ENCODE measurements at places on chromosomes 2 and 18.

DNA sequence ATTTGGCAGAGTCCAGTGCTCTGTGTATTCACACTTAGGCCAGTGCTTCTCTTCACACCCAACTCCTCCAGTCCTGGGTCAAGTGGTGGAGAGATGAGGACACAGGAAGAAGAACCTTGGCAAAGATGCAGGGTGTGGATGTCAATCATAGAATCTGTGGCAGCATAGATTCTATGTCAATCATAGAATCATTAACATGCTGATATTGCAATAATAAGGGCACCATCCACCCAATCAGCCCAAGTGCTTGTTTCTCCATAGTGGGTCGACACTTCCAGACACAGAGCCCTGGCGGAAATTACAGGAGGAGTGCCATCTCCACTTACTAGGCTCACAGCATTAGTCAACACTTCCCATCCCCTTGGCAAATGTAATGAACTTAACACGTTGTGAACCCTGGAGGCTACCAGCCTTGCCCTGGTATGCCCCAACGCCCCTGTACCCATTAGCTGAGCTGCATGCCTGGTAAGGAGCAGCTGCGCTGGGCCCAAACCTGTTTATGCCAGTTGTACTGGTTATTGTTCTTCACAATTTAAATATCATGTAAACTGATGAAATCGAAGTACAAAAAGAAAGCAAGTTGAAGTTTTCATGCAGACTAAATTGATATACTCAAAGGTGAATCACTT is 161.5 kb upstream of the SMAD2 start:
- DNase-seq: no peak

- DNase-seq: no peak
These were observed 59.4 kb downstream of the DGKD start for GRCh38 chr2:233413559-233414272.

DNA sequence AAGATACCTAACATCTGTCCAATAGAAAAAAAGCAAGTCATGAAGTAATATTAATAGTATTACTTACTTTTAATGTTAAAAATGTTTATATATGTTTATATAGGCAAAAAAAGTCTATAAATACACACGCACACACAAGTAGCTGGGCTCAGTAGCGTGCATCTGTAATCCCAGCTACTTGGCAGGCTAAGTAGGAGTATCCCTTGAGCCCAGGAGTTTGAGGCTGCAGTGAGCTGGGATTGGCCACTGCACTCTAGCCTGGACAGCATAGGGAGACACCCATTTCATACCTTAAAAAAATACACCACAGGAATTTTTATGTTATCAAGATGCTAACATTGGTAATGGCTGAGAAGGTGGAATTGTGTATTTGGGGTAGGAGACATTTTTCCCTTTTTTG is 17.4 kb upstream of the AFTPH start:
- no peak for DNase-seq

DNA sequence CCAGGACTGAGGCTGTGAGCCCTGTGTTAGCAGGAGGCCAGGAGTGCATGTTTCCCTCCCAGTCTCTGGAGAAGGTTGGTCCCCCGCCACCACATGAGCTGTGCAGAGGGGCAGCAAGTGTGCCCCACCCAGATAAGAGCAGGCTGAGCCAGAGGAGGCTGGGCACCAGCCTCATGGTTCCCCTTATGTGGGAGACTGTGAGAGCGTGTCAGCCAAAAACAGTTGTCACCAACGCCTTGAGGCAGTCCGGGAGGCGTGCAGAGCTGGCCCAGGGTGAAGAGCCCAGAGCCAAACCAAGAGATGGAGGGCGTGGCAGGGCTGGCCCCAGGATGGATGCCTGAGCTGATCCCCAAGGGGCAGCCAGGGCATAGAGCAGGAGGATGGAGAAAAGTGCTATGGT is 128.7 kb upstream of the GLI2 start:
- no peak for DNase-seq

GRCh38 chr2:159200498-159200897 is 86.0 kb downstream of the WDSUB1 start:
- DNase-seq: no peak

- no peak for DNase-seq
These were observed 92.7 kb downstream of the VWC2L start for GRCh38 chr2:214503568-214503967.

GRCh38 chr2:191030521-191031154 is 16.7 kb upstream of the STAT1 start:
- peak; percentile 65 for DNase-seq

DNA sequence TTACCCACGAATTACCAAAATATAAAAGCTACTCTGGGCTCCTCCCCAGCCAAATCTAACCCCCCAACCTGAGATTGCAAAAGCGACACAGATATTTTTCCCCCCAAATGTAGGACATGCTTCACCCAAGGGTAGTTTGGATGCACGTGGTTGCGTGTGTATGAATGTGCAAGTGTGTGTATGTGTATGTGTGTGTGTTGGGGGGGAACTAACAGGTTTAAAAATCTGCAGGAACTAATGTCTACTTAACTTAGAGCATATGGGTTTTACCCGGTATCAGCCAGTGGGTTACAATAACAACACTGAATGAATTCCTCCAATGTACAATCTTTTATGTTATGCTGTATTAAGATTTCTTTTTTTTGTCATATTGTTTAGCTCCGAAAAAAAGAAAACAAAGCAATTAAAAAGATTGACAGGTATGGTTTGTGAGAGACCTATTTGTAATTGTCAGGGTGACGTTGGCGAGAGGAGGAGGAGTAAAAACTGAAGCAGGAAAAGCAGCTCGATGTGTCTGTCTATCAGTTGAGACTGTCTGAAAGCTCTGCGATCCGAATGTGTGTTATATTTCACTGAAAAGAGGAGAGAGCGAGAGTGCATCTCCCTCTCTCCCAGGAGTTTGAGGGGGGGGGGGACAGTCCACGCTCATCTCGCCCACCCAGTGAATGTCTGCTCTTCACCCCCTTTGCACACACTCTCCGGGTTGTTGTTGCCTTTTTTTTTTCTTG is at the start of gene TSHZ1:
TSHZ1 (plus strand) TSS at position 524 of the 728 bp plus-strand sequence. CDS start 1,080 bp downstream, outside the sequence.
- DNase-seq: peak; percentile 90

DNA sequence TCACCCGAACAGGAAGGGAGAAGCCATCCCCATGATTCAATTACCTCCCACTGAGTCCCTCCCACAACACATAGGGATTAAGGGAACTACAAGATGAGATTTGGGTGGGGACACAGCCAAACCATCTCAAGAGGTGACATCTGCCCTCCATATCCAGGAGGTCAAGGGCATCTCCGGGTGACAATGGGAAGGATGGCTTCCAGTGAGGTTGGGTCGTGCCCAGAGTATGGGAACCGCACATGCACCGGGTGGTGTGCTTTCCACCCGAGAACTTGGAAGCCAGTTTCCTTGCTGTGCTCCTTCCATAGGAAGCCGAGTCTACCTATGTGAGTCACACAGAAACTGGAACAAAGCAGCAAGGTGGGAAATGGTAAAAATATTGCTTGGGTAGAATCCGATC is 216.9 kb upstream of the SALL3 start:
- DNase-seq: no peak

- DNase-seq: peak; percentile 47
These were observed 683 bp downstream of the GBX2 start for GRCh38 chr2:236167297-236168109.

- DNase-seq: no peak
These were observed 18.5 kb upstream of the PSME4 start for GRCh38 chr2:53989210-53989862.
